ENCODE measurements at places on chromosomes 3 and 15.

- DNase-seq: no peak
Measured at GRCh38 chr15:89542369-89542768, 32.9 kb upstream of the TICRR start.

DNA sequence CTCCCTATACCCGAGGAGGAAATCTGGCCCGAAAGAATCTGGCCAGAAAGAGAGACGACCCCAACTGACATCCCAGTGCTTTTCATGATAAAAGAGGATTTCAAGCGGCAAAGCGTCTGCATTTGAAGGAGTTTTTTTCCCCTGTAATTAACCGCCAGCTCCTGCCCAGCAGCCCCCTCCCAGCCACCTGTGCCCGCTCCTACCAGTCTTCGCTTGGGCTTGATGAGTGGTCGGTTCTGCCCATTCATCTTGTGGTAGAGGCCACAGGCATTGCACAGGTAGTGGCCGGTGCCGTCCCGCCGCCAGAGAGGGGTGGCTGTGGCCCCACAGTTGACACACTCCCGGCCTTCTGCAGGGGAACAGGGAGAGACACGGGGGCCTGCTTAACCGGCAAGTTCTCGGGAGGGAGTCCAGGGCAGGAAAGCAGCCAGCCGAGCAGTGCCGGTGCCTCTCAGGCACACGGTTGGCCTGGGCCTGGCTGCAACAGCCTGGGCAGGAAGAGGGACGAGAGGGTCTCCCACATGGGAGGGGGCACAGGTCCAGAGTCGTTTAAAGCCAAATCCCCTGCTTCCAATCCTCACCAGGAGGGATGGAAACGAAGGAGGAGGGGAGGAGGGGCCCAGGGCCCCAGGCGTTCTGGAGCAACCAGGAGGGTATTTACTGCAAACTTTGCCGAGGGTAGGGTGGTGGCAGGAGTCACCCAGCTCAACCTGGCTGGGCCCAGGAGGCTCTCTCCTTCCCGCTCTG is 9.2 kb downstream of the GATA2 start:
- no peak for DNase-seq

GRCh38 chr3:179661777-179662176 is 8.9 kb downstream of the USP13 start:
- no peak for DNase-seq

DNA sequence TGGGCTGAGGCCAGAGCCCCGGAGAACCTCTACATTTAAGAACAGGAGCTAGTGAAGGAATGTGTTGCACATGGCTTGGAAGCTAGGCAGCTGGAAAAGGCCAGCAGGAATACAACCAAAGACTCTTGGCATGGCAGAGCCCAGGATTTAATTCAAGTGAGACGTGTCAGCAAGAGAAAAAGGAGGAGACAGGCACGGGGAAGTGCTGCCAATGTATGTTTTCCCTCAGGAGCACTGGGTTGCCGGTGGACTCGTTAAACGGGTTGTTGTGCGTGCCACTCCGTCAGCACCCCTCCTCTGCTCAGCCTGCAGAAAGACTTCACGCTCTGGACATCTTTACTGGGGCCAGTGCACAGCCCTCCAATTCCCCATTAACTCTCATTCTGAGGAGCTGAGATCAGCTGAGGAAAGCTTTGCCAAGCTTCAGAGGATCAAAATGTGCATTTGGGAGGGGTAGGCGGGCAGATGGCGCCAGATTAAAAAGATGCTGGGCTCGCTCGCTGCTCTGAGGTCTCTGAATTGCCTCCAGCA is 103.7 kb downstream of the PDZRN3 start:
- DNase-seq: no peak

Measured in SK-N-MC (cell line).